LoVo (cell line): ENCODE measurements at places on chromosomes 6 and 20.

DNA sequence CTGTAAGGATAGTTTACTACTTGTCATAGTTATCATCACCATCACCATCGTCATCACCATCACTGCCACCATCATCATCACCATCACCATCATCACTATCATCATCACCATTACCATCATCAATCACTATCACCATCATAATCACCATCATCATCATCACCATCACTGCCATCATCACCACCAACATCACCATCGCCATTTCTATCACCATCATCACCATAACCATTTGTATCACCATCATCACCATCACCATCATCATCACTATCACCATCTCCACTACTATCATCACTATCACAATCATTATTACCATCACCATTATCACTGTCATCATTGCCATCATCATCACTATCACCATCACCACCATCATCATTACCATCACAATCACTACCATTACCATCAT lies 655.5 kb upstream of the DEFB115 start:
- DNase-seq = no peak

- DNase-seq = no peak
Observed at GRCh38 chr6:44833248-44833647, 445.7 kb downstream of the CDC5L start.

DNA sequence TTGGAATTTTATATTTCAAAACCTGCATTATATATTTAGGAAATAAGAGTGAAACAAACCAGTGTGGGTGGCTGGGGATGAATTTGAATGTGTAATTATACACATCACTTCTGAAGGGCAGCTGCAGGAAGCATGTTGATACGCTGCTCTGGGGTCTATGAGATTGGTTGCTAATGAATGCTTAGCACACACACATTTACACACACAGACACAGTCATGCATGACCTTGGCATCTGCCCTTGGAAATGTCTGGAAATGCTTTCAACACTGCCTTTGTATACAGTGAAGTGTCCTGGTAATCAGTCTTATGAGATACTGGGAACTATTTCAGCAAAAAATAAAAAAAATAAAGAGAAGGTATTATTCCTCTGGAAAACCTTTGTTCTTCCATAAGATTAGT lies 83.4 kb downstream of the ELOVL4 start:
- DNase-seq = no peak

DNA sequence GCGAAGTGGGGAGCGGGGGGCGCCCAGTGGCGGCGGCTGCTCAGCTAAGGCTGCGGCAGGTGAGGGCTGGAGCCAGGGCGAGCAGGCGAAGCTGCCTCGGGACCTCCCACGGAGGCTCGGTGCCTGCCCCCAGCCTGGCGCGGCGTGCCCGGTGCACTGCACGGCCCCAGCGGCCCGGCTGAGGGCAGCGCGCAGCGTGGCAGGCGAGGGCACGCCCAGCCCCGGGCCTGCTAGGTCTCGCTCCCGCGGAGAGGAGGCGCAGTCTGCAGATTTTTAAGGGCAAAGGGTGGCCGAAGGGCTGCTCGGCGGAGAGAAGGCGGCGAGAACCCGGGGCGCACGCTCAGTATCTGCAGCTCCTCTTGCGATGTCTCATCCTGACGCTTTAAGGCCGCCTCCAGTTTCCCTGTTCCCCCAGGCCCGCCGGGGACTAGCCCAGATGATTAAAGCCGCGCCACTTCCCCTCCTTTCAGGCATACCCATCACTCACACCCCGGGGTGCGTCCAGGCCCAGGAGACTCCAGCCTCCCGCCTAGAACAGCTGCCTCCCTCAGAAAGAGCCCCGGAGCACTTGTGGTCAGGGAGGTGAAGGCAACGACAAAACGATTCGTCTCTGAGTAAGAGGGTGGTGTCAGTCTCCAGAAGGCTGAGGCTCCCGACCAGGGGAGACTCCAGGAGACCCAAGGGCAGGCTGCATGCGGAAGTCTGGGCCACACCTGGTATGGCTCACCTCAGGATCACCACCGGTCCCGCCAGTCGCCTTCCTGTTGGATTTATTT lies at the start of gene FERMT1:
FERMT1 (minus strand) TSS at position 158 of the 776 bp plus-strand sequence. CDS start 3,476 bp downstream, outside the sequence.
- peak; percentile 85 for DNase-seq

GRCh38 chr6:131250122-131250521 lies 114.9 kb downstream of the AKAP7 start:
- peak; percentile 8 for DNase-seq

- DNase-seq = peak; percentile 12
Observed at GRCh38 chr6:73078908-73079610, 146.2 kb downstream of the KHDC1L start.
